Prostate gland (tissue), 2 donors: ENCODE measurements at places on chromosomes 12 and 14.
A peak's percentile ranks its signal among the peaks of the same experiment; 100 is the strongest.

- no peak for DNase-seq
- H3K4me3 ChIP-seq = peak within 1 kb of the TSS; percentile 52
- H3K4me1 ChIP-seq = peaks cover 49% of the 10 kb centered on the region
- H3K27me3 ChIP-seq = no peaks in the 10 kb centered on the region
- H3K27ac ChIP-seq = peak within 1 kb of the TSS; percentile 99
- H3K36me3 ChIP-seq = no peaks in the 10 kb centered on the region
Observed at GRCh38 chr12:53049571-53050318, at the start of gene TNS2. Gene TNS2, plus strand, starts transcription at chr12:53050065. Its CDS starts 121 bp downstream, at chr12:53050186.

- no peaks in the 10 kb centered on the region for H3K4me1 ChIP-seq
- DNase-seq = no peak
- no peak overlapping the region for H3K27ac ChIP-seq
- H3K4me3 ChIP-seq = no peak overlapping the region
Observed at GRCh38 chr12:65892841-65893251, 68.6 kb downstream of the HMGA2 start.

DNA sequence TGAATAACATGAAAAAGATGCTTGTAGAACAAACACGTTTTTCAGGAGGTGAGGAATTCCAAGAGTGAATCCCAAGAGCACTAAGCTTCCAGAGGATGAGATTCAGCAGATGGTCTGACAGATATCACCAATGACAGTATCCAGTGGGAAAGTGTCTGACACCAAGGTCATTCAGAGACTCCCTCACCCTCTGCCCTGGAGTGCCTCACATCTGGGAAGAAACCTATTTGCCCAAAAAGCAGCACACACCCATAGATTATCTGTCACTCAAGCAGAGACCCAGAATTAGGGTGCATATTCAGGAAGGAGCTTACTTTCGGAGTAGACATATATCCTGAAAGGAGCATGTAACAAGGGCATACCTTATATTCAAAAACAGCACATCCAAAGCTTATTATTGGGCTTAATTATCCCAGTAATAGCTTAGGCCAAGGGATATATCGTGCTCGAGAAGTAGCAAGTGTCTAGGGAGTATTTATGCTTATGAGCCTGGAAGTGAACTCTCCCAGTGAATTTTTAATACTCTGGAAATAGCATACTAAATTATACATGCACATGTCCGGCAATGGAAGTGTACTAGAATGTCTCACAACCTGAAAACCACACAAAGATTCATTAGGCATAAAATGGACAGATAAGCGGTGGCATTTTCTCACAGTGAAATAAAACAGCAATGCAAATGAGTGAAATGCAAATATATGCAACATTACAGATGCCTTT is 998.1 kb upstream of the TMEM132C start:
- no peak for DNase-seq
- H3K36me3 ChIP-seq = no peaks in the 10 kb centered on the region
- H3K27me3 ChIP-seq = no peaks in the 10 kb centered on the region
- no peak overlapping the region for H3K4me3 ChIP-seq
- no peak overlapping the region for H3K27ac ChIP-seq

- peak; percentile 57 for DNase-seq
- H3K36me3 ChIP-seq = no peaks in the 10 kb centered on the region
- no peak overlapping the region for H3K27ac ChIP-seq
- no peaks in the 10 kb centered on the region for H3K4me1 ChIP-seq
Observed at GRCh38 chr12:15856097-15856982, 25.8 kb upstream of the STRAP start.

DNA sequence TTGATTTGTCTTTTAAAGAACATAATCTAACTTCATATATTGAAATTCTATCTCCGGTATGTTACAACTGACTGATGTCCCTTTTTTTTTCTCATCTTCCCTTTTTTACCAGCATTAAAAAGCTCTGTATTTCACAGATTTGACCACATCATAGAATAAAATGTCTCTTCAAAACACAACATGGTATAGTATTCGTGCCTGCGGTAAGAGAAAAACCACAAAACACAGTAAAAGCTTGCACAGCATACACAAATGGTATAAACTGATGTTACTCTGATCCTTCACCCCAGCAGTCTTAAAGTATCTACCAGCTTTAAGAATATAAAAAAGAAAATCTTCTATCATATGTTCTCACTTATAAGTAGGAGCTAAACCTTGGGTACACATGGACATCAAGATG is 83.4 kb downstream of the HECTD1 start:
- no peaks in the 10 kb centered on the region for H3K27me3 ChIP-seq
- no peak for DNase-seq
- H3K36me3 ChIP-seq = no peaks in the 10 kb centered on the region
- H3K4me1 ChIP-seq = no peaks in the 10 kb centered on the region
- no peak overlapping the region for H3K4me3 ChIP-seq
- no peak overlapping the region for H3K27ac ChIP-seq

DNA sequence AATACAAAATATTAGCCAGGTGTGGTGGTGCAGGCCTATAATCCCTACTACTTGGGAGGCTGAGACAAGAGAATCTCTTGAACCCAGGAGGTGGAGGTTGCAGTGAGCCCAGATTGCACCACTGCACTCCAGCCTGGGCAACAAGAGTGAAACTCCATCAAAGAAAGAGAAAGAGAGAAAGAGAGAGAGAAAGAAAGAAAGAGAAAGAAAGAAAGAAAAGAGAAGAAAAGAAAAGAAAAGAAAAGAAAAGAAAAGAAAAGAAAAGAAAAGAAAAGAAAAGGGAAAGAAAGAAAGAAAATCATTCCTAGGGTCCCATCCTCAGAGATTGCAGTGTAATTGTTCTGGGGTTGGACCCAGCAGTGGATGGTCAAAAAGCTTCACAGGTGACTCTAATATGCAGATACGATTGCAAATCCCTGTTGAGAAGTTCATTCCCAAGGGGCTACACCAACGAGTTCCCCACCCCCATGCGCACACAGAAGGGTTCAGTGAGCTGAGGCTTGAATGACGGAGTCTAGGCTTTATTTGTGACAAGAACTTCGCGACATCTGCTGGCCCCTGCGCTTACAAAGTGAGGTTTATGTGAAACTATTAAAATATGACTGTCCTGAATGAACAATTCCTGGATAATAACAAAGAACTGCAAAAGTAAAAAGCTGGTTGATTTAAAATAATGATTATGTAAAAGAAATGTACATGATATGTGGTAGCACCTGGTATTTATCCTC is 17.4 kb upstream of the RNASE12 start:
- H3K4me1 ChIP-seq = no peaks in the 10 kb centered on the region
- no peaks in the 10 kb centered on the region for H3K36me3 ChIP-seq
- no peaks in the 10 kb centered on the region for H3K27me3 ChIP-seq
- H3K27ac ChIP-seq = no peak overlapping the region
- H3K4me3 ChIP-seq = no peak overlapping the region

DNA sequence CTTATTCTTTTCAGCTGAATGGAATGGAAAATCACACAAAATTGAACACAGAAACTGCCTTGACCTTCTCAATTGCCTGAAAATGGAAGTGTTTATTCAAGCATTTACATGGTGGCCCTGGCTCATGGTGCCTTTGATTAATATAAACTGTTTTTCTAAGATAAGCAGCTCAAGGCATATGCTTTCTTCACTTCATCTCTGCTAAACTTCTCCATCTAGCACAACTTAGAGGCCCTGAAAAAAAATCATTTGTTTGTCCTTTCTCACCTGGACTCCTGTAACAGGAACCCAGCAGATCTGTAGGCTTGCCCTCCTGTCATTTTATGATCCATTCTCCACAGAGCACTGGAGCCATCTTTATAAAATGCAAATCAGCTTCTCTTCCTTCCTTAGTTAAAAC is 117.5 kb upstream of the KRR1 start:
- H3K27me3 ChIP-seq = no peaks in the 10 kb centered on the region
- no peaks in the 10 kb centered on the region for H3K4me1 ChIP-seq
- no peak overlapping the region for H3K27ac ChIP-seq
- DNase-seq = no peak
- H3K36me3 ChIP-seq = no peaks in the 10 kb centered on the region
